ENCODE measurements at places on chromosomes 13 and 19.

GRCh38 chr13:62710787-62711186, 1295.1 kb upstream of the PCDH20 start:
- DNase-seq, result no peak

DNA sequence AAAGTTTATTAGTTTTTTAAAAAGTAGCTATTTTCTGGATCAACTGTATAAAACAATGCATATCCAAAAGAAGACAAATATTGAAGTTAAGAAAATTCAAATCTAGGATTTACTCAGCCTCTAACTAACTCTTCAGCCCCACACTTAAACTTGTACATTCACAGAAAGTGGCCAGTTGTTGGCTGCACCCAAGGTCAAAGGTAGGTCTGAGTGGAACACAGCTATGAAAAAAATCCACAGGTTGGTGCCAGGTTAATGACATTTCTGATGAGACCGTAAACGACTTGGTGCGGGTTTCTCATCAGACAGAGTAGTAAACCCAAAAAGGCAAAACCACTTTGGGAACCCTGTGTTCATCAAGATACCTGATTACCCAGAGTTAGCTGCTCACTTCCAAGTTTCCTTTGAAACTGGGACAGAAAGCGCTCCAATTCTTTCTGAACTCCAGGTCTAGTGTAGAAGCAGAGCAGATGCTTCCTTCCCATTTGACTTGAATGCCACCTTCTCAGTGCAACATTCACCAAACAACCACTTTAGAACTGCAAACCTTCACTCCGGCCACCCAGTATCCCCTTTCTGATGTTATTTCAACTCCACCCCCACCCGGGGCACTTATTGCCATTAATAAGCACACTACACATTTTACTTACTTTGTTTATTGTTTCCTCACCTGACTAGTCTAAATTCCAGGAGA, 208.3 kb upstream of the STARD13 start:
- no peak for DNase-seq

- no peak for DNase-seq
Measured at GRCh38 chr19:13135068-13136062, 14.8 kb downstream of the STX10 start.

DNA sequence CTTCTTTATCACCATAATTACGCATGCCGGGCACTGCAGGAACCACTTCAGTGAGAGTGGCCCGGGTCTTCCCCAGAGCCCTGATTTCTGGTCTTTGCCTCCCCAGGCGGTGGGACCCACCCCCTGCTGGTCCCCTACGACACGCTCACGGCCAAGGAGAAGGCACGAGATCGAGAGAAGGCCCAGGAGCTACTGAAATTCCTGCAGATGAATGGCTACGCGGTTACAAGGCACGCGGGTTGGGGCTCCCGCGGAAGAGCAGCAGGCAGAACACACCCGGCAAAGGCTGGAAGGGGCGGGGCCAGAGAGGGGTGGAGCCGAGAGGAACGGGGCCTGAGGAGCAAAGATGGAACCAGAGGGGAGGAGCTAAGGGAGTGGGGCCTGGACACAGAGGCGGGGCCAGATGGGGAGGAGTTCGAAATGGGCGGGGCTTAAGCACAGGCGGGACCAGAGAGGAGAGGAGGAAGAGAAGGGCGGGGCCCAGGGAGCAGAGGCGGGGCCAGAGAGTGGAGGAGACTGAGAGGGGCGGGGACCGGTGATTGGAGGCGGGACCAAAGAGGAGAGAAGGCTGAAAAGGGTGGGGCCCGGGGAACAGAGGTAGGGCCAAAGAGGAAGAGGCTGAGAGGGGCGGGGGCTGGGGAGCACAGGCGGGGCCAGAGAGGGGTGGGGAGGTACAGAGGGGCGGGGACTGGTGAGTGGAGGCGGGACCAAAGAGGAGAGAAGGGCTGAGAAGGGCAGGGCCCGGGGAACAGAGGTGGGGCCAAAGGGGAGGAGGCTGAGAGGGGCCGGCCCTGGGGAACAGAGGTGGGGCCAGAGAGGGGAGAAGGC, 73.4 kb downstream of the RYR1 start:
- DNase-seq, result peak; percentile 23

DNA sequence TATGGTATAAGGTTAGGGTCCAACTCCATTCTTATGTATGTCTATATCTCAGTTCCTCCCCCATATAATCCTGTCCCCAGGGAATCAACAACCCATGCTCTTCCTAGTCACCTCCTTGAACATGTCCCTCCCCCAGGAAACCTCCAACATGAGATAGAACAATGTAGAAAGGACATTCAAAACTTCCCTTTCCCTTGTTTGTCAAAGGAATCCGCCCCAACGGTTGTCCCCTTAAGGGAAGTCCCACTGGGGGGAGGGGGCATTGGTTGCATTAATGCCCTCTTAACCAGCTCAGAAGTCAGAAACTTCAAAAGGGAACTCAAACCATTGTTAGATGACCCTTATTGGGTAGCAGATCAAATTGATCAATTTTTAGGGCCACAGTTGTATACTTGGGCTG, 6.8 kb upstream of the ZNF561 start:
- no peak for DNase-seq

DNA sequence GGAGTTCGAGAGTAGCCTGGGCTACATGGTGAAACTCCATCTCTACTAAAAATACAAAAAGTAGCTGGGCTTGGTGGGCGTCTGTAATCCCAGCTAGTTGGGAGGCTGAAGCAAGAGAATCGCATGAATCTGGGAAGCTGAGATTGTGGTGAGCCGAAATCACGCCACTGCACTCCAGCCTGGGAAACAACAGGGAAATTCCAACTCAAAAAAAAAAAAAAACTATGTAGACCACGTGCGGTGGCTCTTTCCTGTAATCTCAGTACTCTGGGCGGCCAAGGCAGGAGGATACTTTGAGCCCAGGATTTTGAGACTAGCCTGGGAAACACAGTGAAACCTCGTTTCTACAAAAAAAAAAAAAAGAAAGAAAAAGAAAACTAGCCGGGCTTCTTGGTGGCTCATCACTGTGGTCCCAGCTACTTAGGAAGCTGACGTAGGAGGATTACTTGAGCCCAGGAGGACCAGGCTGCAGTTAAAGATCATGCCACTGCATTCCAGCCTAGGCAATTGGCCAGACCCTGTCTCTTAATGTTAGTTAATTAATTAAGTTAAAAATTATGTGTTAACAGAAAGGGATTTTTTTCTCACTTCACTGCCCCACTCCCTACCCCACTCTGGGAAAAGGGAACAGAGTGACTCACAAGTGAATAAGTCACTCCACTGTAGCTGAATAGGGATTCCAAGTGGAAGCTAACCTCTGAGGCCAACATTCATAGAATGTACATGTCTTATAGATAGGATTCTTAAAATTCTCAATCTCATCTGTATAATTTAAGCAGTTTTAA, 2.2 kb downstream of the ZNF83 start:
- DNase-seq, result peak; percentile 41

- DNase-seq, result no peak
Measured at GRCh38 chr19:12786141-12786870, 5.0 kb upstream of the JUNB start.

DNA sequence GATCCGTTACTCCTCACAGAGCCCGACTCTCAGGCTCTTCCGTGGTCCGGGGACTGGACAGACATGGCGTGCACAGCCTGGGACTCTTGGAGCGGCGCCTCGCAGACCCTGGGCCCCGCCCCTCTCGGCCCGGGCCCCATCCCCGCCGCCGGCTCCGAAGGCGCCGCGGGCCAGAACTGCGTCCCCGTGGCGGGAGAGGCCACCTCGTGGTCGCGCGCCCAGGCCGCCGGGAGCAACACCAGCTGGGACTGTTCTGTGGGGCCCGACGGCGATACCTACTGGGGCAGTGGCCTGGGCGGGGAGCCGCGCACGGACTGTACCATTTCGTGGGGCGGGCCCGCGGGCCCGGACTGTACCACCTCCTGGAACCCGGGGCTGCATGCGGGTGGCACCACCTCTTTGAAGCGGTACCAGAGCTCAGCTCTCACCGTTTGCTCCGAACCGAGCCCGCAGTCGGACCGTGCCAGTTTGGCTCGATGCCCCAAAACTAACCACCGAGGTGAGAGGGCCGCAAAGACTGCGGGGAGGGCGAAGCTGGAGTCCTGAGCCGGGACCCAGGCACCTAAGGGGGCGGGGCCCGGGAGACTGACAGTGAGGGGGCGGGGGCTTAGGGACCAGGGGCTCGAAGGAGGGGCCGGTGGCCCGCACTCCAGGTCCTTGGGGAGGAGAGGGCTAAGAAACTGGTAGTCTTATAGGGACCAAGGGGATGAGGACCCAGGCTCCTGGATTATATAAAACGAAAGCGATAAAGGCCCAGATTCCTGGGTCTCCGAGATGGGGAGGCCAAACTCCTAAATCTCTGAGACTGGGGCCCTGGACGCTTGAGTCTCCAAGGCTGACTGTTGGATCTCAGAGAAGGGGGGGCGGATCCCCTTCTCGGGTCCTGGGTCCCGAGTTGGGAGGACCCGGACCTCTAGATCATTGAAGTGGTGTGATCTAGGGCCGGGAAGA, 2.0 kb downstream of the ETV2 start:
- DNase-seq, result peak; percentile 73

- DNase-seq, result peak; percentile 21
Measured at GRCh38 chr19:11410682-11411081, 8.4 kb downstream of the RGL3 start.

DNA sequence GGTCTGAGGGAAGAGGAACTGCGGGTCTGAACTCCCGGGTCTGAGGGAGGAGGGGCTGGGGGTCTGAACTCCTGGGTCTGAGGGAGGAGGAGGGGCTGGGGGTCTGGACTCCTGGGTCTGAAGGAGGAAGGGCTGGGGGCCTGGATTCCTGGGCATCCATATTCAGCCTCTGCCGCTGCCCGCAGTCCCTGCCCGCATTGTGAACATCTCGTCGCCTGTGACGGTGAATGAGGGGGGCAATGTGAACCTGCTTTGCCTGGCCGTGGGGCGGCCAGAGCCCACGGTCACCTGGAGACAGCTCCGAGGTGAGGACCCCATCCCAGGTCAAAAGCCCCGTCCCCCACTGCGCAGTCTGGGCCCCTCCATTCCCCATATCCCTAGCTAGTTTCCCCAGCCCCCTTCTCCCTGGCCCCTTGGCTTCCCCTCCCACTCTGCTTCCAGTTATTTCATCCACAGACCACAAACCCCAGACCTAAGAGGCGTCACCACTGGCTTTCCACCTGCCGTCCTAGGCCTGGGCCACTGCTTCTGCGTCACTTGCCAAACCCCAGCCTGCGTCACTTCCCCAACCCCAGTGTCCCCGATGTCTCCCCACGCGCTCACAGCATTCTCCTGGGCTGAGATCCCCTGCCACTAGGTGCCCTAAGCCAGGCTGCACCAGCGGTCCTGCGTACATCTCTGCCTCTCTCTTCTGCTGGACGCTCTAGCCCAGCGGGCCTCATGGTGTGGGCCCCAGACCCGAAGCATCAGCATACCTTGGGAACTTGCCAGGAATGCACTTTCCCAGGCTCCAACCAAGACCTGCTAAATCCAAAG, 13.9 kb downstream of the IGLON5 start:
- no peak for DNase-seq

DNA sequence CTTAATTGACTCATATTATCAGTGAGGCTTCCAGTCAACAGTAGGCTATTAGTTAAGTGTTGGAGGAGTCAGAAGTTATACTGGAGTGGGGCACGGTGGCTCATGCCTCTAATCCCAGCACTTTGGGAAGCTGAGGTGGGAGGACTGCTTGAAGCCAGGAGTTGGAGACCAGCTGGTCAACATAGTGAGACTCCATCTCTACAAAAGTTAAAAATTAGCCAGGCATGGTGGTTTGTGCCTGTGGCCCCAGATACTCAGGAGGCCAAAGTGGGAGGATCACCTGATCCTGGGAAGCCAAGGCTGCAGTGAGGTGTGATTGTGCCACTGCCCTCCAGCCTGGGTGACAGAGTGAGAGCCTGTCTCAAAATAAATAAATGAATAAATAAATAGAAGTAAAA, 53.2 kb downstream of the COMP start:
- DNase-seq, result no peak

GRCh38 chr19:44847144-44848035, 1.3 kb downstream of the NECTIN2 start:
- DNase-seq, result peak; percentile 50

DNA sequence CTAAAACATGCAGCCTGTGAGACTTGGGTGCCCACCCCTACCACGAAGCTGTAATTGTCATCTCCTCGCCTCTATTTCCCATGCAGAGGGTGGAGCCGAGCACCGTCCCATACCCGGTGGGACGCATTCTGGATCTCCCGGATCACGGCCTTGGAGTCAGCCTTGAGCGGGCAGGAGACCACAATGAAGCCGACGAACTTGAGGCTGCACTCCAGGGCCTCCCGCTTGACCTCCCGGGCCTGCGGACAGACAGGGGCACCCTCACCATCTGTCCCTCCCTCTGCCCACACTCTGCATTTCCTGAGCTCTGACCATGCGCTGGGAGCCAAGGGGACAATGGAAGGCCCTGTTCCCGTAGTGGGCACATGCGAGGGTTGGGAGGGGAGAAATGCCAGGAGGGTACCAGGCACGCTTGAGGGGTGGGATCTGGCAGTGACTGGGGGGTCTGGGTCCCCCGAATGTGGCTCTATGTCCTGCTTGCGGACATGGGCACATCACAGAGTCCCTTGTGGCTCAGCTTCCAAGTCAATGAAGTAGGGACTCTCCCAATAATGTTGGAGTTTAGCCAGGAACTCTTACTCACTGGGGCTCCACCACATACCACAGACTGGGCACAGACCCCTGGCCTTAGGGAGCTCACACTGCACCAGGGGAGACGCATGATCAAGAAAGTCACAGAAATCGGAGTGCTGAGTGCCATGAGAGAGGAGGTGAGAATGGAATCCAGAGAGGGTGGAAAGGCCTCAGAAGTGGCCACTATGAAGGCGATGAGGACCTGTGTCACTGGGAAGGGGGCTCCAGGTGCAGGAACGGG, 9.2 kb upstream of the GMIP start:
- DNase-seq, result peak; percentile 13

DNA sequence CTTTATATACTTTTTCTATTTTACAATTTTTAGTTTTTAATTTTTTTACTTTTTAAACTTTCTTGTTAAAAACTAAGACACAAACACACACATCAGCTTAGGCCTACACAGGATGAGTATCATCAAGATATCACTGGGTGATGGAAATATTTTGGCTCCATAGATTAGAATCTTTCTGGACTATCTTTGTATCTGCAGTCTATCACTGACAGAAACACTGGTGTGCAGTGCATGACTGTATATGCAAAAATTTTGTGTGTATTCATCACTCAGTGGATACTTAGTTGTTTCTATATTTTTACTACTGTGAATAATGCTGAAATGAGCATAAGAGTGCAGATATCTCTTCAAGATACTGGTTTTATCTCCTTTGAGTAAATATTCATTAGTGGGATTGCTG, 68.0 kb upstream of the GPC6 start:
- DNase-seq, result no peak

DNA sequence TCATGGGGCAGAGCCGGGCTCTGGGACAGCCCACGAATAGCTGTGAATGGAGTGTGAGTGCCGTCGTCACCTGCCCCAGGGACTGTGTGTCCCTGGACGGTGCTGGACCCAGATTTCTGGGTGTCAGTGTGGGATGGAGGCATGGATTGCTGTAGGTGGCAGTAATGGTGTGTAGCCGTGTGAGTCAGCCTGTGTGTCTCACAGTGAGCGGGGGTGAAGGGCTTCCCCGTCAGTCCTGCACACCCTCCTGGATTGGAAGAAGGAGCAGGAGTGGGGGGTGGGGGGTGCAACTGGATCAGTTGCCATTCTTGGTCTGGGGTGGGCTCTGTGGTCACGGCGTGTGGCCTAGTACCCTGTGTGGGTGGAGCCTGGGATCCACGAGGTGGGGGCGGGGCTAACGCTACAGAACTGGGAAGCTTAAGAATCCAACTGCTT, 6.5 kb upstream of the LTBP4 start:
- no peak for DNase-seq

- no peak for DNase-seq
Measured at GRCh38 chr19:17406887-17407196, 1.4 kb upstream of the BST2 start.

- DNase-seq, result peak; percentile 21
Measured at GRCh38 chr19:30360376-30361106, 11.6 kb upstream of the ZNF536 start.

GRCh38 chr19:34481861-34482379, 362 bp downstream of the WTIP start:
- no peak for DNase-seq
